CD4-positive, alpha-beta T cell treated with Interleukin-2 at 100 ng/mL for 4 hours (primary cell): ENCODE measurements at places on chromosomes 6 and 20.

DNA sequence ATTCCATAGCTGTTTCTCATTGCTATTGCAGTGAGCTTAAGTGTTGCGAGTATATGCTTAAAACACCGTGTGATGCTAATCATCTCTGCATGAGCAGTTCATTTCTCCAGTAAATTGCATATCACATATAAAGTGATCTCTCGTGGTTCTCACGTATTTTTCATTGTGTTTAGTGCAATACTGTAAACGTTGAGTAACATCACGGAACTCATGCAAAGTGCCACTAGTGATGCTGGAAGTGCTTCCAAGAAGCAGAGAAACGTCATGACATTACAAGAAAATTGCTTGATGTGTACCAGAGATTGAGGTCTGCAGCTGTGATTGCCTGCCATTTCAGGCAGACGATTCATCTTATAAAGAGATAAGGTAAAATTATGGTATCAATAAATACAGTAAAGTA, 830.4 kb downstream of the GRIK2 start:
- no peak for DNase-seq

DNA sequence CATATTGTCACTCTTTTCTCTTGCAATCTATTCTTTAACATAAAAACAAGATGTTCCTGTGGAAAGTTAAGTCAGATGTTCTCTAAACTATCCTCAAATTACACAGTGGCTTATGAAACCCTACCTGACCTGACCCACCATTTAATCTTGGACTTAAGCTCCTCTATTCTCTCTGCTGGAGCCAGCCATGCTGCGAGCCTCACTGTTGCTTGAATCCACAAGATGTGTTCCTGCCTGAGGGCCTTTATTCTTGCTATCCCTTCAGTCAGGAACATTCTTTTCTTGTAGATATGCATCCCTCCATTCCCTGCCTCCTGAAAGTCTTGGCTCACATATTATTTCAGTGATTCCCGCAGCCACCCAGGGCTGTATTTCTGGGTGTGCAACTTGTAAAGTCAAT, 283.2 kb downstream of the EPHA7 start:
- no peak for DNase-seq

GRCh38 chr20:58675146-58675584, 17.4 kb upstream of the NPEPL1 start:
- no peak for DNase-seq

DNA sequence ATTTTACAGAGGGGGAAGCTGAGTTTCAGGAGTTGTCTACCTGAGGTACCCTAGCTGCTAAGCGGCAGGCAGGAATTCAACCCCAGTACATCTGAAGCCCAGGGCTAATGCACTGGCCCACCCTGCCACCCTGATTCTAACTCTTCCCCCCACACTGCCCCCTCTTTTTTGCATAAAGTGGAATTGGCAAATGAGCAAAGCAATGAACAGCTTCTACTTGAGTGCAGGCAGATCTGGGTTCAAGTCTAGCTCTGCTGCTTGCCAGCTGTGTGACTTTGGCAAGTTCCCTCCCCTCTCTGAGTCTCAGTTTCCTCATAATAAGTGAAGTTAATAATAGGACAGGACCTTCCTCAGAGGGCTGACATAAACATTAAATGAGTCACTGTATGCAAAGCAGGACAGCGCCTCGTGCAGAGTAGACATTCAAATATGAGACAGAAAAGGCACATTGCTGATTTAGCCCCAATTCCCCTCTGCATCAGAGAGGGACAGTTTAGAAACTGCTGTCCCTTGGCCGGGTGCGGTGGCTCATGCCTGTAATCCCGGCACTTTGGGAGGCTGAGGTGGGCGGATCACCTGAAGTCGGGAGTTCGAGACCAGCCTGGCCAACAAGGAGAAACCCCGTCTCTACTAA, 4.7 kb downstream of the ADA start:
- DNase-seq = peak; percentile 49

GRCh38 chr20:45545754-45546453, 1.3 kb downstream of the EPPIN start:
- DNase-seq = no peak

DNA sequence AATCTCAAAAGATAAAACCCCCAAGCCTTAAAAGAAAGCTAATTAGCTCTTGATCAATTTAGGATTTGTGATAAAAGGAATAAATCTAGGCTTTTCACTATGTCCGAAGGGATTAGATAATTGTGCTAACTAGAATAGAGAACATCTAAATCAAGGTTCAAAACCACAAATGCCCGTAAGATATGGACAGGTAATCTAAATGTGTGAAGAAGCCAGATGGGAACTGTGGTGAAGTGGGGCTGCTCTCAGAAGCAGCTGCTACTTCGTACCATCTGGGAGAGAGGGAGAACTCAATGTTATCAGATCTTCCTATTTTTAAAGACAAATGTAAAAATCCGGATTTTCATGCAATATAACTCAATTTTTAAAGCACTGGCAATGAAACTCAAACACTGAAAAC, 44.2 kb downstream of the NCOA6 start:
- DNase-seq = no peak

- no peak for DNase-seq
Measured at GRCh38 chr6:152769159-152769558, 18.6 kb downstream of the VIP start.

DNA sequence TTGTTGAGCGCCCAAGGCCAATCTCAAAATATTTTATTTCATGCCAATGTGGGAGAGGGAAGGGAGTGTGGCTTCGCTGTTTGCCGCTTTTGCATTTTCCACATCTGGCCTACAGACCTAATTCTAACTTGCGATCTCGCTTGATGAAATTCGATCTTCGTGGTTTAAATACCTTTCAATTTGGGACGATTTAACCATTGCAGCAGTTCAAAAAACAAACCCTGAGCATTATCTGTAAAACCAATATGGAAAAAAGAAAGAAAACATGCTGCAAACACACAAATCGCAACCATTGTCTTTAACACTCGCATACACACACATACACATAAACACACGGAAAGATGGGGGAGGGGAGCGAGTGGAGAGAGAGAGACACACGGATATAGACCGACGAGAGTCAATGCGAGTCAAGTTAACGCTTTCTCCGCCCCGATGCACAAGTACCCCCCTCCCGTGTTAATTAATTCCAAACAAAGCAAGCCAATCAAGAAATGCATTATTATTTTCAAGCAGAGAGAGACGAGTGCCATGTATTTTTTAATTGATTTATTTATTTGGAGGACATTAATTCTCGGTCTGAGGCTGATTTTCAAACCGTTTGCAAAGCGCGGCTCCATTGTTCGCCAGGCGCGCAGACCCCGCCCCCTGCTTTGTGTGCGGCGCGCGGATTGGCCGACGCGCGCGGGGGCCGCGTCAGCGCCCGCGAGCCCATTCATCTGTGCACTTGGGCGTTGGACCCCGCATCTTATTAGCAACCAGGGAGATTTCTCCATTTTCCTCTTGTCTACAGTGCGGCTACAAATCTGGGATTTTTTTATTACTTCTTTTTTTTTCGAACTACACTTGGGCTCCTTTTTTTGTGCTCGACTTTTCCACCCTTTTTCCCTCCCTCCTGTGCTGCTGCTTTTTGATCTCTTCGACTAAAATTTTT, at the start of gene MARCKS:
Gene MARCKS (plus strand): TSS at position 721 of the 931 bp plus-strand sequence. CDS start 401 bp downstream, outside the sequence.
- peak; percentile 14 for DNase-seq

DNA sequence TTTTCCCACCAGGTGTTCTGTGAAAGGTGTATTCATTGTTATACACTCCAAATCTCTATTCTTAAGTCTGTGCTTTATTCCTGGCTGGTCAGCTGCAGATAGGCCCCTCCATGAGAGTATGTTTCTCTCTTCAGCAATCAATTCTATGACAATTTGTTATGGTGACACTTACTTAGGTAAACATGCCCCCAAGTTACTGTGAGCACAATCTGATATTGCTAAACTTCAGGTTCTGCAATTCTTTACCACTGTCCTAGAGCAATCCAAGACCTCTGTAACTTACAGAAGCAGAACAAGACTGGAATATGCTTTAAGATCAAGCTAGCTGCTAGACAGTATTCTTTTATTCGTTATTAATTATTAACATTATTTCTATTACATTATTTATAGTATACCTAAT, 391.9 kb downstream of the FRK start:
- no peak for DNase-seq

GRCh38 chr20:55253781-55254180, 751.5 kb downstream of the CBLN4 start:
- no peak for DNase-seq

GRCh38 chr6:114210467-114210866, 132.4 kb downstream of the HS3ST5 start:
- no peak for DNase-seq

DNA sequence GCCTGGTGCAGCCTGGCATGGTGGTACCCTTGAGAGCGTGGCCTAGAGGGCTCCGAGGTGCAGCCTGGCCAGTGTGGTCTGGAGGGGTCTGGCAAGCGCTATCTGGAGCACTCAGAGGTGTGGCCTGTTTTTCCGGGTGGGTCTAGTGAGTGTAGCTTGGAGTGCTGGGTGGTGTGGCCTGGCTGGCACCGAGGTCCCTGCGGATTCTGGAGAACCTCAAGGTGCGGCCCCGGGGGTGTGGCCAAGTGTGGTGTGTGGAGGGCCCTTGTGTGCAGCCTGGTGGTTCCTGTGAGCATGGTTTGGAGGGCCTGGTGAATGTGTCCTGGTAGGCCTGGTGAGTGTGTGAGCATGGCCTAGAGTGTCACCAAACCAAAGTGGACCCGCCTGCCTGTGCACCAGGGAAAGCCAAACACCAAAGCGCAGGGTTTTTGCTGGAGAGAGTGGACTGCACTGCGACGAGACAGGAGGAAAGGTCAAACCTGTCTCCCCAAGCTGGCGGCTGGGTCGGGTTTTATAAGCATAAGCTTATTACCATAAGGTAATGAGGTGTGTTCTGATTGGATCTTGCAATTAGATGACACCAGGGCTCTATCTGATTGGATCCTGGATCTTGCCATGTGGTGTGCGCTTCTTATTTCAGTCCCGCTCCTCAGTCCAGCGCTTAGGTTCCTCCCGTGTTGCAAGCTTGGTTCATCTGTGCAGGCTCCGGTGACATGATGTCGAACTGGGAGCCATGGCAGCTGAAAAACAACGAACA, 35.7 kb downstream of the IGF2R start:
- no peak for DNase-seq

DNA sequence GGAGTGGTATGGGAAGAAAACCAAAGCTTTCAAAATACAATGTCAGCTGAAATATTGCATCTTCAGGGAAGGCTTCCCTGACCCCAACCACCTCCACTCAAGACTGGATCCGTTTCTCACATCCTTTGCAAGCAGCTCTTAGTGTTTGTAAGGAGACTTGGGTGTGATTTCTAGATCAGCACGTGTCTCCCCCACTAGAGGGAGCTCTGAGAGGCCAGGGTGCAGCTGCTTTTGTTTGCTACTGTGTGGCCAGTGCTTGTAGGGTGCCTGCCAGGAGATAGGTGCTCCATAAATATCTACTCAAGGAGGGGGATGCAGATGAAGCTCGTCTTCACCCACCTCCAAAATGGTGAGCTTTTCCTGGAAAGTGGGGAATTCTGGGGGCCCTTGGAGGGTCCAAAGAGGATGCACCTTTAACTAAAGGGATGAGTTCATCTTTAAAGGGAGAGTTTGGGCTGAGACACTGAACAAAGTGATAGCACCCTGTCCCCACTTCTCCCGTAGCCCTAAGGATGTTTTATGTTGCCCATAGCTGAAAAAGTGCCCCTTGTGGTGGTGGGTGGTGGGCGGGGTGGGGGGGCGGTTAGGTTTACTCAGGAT, 52.6 kb upstream of the MAFB start:
- DNase-seq = peak; percentile 48

GRCh38 chr20:19141998-19142397, 70.4 kb upstream of the SLC24A3 start:
- no peak for DNase-seq

- DNase-seq = no peak
Measured at GRCh38 chr20:50904067-50904570, 27.1 kb downstream of the ADNP start.

DNA sequence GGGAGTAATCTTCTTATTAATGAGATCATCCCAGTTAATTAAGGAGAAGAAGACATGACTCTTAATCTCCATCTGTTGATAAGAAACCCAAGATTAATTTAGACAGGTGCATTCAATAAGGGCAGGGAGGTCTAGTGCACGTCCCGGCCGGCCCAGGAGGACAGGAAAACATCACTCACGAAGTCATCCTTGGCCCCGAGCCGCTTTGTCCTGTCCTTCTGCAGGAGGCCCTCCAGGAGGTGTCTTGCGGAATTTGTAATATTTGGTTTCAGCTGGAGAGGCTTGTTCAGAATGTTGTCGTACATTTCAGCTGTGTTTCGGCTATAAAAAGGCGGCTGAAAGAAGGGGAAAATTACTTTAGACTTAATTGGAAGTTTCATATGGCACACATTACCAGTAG, 118.4 kb upstream of the SLC2A12 start:
- DNase-seq = no peak

DNA sequence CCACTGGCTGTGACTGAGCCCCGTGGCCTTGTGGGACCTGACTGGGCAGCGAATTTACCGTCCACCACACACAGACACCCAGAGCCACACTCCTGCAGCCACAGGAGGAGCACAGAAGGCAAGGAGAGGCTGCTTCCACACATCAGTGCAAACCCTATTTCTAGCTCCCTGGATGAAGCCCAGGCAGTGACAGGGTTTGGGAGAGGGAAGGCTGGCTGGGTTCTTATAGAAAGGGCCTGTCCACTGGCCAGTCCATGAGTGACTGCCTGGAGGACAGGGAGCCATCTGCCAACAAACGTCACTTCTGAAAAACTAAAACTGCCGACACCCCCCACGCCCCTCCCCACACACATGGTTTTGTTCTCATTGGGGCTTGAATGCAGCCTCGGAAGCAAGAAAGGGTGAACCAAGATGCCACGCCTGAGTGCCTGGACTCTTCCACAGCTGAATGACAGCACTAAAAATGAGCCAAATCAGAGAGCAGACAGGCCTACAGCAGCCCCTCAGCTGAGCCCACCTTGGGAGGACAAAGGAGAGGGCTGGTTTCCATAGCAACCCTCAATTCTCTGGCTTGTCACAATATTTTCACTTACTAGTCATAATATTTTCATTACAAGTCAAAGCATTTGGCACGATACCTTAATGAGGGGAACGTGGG, 38.4 kb downstream of the RRBP1 start:
- DNase-seq = no peak

GRCh38 chr20:2874456-2874855, 1.2 kb downstream of the PTPRA start:
- no peak for DNase-seq

DNA sequence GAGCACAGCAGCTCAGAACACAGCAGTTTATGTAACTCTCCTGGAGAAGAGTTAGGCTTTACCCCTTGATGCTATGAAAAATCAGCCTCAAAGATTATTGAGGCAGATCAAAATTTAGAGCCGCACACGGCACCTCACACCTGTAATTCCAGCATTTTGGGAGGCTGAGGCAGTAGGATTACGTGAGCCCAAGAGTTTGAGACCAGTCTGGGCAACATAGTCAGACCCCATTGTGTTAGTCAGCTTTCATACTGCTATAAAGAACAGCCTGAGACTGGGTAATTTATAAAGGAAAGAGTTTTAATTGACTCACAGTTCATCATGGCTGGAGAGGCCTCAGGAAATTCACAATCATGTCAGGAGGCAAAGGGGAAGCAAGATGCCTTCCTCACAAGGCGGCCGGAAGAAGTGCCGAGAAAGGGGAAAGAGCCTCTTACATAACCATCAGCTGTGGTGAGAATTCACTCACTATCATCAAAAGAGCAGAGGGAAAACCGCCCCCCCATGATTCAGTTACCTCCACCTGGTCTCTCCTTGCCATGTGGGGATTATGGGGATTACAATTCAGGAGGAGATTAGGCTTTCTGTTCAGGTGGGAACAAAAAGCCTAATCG, 87.7 kb downstream of the SGK1 start:
- no peak for DNase-seq
